ENCODE measurements at places on chromosomes 12 and 14. TPM values are rescaled to one million over a fixed set of nuclear protein-coding genes. Genes with fewer than 3 reads are reported as not detected.

Gene ANKS1B
- 10.2 TPM for total RNA-seq

DNA sequence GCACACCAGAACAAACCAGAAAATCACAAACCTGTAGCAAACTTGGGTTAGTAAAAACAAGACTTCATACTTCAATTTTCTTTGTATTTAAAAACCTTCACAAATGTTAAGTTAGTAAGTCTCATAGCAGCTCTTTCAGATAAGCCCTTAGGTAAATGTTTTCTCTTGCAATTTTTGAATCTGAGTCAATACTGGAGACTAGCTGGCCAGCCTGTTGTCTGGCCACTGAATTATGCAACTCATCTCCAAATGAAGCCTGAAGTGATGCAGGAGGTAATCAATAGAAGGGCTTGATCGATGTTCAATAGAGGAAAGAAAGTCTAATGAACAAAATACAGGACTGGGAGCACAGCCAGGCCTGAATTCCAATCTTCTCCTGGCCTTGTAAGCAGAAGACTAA is 465.2 kb downstream of the LRIG3 start:
- no peak for DNase-seq

GRCh38 chr14:49310298-49310697 is 275.9 kb downstream of the RPS29 start:
- DNase-seq: no peak

Gene ST8SIA1
- under 0.01 TPM for total RNA-seq

Gene CNTN1
- total RNA-seq: 3.1 TPM

- DNase-seq: no peak
These were observed 7.1 kb downstream of the OSBPL8 start for GRCh38 chr12:76552343-76552938.

DNA sequence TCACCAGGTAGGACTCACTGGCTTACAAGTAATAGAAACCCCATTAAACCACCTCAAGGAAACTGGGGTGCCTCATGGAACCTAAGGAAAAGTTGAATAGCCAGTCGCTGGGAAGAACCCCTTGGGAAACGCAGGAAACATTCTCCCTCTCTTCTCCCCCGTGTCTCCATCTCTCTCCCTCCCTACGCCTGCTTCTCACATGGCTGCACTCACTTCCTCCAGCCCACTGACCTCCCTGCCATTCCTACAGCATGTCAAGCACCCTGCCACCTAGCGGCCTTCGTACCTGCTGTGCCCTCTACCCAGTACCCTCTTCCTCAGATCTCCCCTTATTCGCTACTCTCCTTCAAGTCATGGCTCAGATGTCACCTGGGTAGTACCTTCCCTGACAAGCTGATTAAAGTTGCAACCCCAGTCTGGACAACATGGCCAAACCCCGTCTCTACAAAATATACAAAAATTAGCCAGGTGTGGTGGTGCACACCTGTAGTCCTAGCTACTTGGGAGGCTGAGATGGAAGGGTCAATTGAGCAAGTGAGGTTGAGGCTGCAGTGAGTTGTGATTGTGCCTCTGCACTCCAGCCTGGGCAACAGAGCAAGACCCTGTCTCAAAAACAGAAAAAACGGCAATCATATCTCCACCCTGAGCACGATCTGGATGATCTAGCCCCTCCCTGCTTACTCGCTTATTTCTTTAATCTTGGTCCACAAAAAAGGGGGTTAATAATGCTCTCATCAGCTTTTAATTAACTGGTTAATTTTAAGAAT is 6.4 kb upstream of the DTX1 start:
- DNase-seq: peak; percentile 46

DNA sequence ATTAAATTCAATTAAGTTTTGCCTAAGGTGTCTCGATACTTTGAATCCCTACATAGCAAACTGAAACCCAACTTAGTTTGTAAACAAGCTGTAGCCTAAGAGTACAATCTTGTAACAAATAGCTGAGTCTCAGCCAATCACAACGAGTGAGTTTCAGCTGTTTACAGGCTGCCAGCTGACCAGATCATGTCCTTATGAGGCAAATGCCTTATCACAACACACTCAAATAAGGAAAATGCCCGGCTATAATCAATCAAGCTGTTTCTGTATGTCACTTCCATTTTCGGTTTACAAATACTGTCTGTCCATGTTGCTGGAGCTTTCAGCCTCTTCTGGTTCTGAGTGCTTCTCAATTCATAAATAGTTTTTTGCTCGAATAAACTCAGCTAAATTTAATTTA is 943.8 kb downstream of the SLC16A7 start:
- no peak for DNase-seq

GRCh38 chr14:99331811-99332210 is 59.8 kb upstream of the BCL11B start:
- DNase-seq: no peak

DNA sequence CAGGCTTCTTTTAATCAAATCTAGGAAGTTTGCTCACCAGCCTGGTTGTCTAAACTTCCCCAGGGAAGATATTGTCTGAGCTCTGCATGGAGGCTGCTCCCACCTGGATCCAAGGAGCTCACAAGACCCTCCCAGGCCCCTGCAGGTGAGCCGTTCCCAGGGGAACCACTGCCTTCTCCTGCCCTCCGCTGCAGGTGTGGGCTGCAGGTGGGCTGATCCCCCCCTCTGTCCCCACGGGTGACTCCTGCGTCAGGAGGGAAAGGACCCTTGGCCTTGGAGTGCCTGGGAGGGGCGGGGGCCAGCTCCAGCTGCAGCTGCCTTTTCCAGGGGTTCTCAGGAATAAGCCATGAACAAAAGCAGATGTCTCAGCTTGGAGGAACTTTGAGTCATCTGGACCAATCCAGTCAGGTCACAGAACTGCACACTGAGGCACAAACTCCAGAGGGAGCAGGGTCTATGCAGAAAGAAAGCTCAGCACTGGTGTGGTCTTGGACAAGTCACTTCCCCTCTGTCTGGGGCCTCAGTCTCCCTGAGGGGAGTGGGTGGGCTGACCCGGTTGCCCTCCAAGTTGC is 246.6 kb upstream of the RTL1 start:
- no peak for DNase-seq

- DNase-seq: no peak
These were observed 1035.5 kb downstream of the FSCB start for GRCh38 chr14:43471595-43471994.

Gene POTEM
- total RNA-seq: not detected

Gene INSM2
- not detected for total RNA-seq

Gene CCDC198
- 97.8 TPM for total RNA-seq

Gene CLEC4C
- total RNA-seq: not detected

All from body of pancreas (tissue), 4 donors.